ENCODE measurements at places on chromosomes 16 and 17. TPM values are rescaled to one million over a fixed set of nuclear protein-coding genes. Genes with fewer than 3 reads are reported as not detected.
A peak's percentile ranks its signal among the peaks of the same experiment; 100 is the strongest.

OSGIN1 gene
- total RNA-seq: 11.0 TPM

TMEM238L gene
- total RNA-seq: not detected

VTN gene
- total RNA-seq: 120 TPM

DDX42 gene
- total RNA-seq: 62.6 TPM

SEZ6 gene
- total RNA-seq: not detected

DNA sequence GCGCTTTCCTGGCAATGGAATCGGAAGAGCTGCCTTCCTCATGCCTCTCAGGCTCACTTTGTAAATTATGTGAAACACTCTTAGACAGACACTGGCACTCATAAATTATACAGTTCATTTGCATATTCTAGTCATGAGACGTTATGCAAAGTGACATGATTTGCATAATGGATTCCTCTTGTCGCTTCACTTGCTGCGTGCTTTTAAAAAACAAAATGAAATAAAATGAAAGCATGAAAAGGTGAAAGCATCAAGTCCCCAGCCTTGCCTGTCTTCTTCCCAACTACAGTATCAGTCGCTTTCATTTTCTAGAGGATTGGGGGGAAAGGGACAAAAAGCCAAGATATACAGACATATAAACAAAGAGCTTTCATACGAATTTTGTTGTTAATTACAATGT, 252.8 kb upstream of the PMFBP1 start:
- no peak overlapping the region for H3K4me3 ChIP-seq
- H3K4me1 ChIP-seq: no peaks in the 10 kb centered on the region
- H3K27me3 ChIP-seq: no peaks in the 10 kb centered on the region
- H3K36me3 ChIP-seq: no peaks in the 10 kb centered on the region

- no peak for DNase-seq
- no peaks in the 10 kb centered on the region for H3K27me3 ChIP-seq
- no peak overlapping the region for H3K4me3 ChIP-seq
- H3K36me3 ChIP-seq: no peaks in the 10 kb centered on the region
- no peaks in the 10 kb centered on the region for H3K4me1 ChIP-seq
These were observed 13.4 kb downstream of the EMC6 start for GRCh38 chr17:3682033-3682432.

- H3K27me3 ChIP-seq: no peaks in the 10 kb centered on the region
- H3K4me1 ChIP-seq: no peaks in the 10 kb centered on the region
- no peak overlapping the region for H3K27ac ChIP-seq
These were observed 35.2 kb upstream of the ATP2C2 start for GRCh38 chr16:84332975-84333684.

GRCh38 chr16:66515596-66516508, 34.1 kb downstream of the TK2 start:
- H3K4me1 ChIP-seq: peaks cover 77% of the 10 kb centered on the region
- no peak overlapping the region for H3K4me3 ChIP-seq
- no peaks in the 10 kb centered on the region for H3K27me3 ChIP-seq
- no peak for DNase-seq
- H3K36me3 ChIP-seq: peaks cover 28% of the 10 kb centered on the region
- H3K27ac ChIP-seq: peak overlapping the region; percentile 99

GRCh38 chr16:5925850-5926249, 828.3 kb upstream of the EEF2KMT start:
- H3K27ac ChIP-seq: no peak overlapping the region
- peaks cover 6% of the 10 kb centered on the region for H3K27me3 ChIP-seq
- H3K36me3 ChIP-seq: no peaks in the 10 kb centered on the region
- no peak for DNase-seq

- no peaks in the 10 kb centered on the region for H3K27me3 ChIP-seq
- H3K27ac ChIP-seq: no peak overlapping the region
- DNase-seq: no peak
- H3K4me1 ChIP-seq: peaks cover 9% of the 10 kb centered on the region
- H3K36me3 ChIP-seq: peaks cover 91% of the 10 kb centered on the region
These were observed 28.9 kb downstream of the ZDHHC7 start for GRCh38 chr16:84982434-84982833.

DNA sequence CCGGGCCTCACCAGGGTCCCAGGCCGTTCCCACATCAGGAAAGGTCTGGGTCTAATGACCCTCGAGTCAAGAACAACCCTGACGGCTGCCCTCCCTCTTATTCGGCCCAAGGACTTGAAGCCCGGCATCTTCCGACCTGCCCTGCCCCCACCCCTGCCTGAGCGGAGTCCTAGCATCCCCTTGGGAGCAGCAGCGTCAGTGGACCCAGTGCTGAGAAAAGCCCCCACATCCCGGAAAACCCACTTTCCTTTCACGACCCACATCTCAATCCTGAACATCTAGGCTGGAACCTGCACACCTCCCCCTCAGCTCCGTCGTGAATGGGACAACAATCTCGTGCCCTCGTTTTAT, 769 bp downstream of the TMEM88 start:
- H3K27me3 ChIP-seq: no peaks in the 10 kb centered on the region
- H3K27ac ChIP-seq: peak overlapping the region; percentile 89
- peak overlapping the region; percentile 58 for H3K4me3 ChIP-seq
- H3K4me1 ChIP-seq: peaks cover 52% of the 10 kb centered on the region
- peaks cover 42% of the 10 kb centered on the region for H3K36me3 ChIP-seq
- DNase-seq: peak; percentile 55

GRCh38 chr17:35895636-35896587, 15.8 kb upstream of the CCL5 start:
- H3K27me3 ChIP-seq: peaks cover 5% of the 10 kb centered on the region
- no peak overlapping the region for H3K27ac ChIP-seq
- H3K4me3 ChIP-seq: no peak overlapping the region
- no peaks in the 10 kb centered on the region for H3K36me3 ChIP-seq
- no peak for DNase-seq

DNA sequence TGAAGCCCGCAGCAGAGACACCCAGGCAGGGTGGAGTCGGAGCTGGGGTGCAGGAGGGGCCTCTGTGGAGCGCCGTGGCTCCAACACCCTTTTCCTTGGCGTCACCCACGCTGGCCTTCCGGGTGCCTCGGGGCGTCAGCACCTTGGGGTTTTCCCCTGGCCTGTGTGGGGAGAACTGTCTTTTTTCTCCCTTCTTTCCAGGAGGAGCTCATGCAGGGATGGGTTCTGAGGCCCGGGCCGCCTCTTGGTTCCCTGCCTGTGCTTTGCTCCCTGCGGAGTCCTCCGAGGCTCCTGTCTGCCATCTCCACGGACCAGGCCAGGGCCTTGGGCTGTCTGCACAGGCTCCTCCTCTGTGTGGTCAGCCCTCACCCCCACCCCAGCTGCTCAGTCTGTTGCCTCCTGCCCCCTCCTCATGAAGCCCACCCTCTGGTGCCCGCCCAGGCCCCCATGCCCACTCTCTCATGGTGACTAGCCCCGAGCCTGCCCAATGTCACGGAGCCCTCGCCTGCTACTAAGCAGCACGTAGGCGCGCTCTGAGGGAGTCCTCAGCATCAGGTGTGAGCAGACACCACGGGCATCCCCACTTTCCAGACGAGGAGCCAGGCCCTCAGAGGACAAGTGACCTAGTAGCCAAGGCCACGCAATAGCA, 5.0 kb downstream of the KATNB1 start:
- peaks cover 10% of the 10 kb centered on the region for H3K4me1 ChIP-seq
- H3K36me3 ChIP-seq: no peaks in the 10 kb centered on the region
- peak; percentile 5 for DNase-seq
- H3K27ac ChIP-seq: no peak overlapping the region

DNA sequence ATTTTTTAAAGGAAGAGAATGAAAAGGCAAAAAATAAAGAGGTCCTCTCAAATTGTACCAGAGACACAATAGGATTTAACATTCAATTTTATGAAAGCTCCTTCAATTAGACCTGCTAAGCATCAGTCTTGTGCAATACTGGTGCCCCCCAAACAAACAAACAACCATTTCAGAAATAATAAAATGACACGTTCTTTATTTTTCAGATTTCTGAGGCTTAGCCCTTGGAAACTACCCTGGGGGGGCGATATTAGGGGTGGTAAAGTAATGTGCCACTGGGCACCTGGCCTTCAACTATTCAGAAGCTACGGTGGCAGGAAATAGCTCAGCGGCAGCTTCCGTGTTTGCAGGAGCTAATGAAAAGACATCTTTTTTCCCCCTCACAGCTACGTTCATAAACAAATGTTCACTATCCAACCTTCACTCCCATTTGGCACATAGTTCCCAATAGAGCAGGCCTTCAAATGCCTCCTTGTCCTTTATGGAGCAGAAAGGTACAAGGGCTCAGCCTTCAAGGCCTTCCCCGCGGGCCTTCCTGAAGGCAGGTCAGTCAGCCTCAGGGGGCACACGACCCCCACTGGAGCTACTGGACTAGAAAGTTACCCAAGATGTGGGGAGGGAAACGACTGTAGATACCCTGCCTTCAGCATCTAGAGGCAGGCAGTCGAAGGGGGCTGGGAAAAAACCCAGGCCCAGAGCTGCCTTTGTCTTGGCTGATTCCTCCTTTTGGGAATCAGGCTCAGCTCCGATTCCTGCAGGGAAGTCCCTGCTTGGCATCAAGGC, 44.1 kb downstream of the TBX4 start:
- no peak overlapping the region for H3K27ac ChIP-seq
- H3K36me3 ChIP-seq: no peaks in the 10 kb centered on the region
- no peak for DNase-seq
- H3K4me1 ChIP-seq: no peaks in the 10 kb centered on the region

- no peak for DNase-seq
- no peak overlapping the region for H3K4me3 ChIP-seq
- H3K4me1 ChIP-seq: peaks cover 8% of the 10 kb centered on the region
- H3K36me3 ChIP-seq: no peaks in the 10 kb centered on the region
These were observed 189.1 kb downstream of the CEP112 start for GRCh38 chr17:66002812-66003211.

- no peaks in the 10 kb centered on the region for H3K27me3 ChIP-seq
- H3K36me3 ChIP-seq: no peaks in the 10 kb centered on the region
These were observed 25.6 kb downstream of the ITGB3 start for GRCh38 chr17:47279062-47279801.

DNA sequence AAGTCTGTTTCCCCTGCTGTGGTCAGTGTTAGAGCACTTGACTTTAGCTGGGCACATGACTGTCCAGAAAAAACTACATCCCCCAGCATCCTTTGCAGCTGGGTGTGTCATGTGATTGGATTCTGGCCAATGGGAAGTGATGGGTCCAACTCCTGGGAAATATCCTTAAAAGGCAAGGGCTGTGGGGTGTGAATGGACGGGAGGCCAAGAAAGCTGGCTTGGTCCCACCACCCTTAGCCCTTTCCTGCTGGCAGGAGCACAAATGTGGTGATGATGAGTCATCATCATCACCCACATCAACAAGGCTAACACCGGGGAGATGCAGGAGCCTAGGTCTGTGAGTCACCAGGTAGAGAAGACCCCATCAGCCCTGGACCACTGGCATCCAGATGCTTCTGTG, 341.7 kb downstream of the C16orf95 start:
- no peak overlapping the region for H3K27ac ChIP-seq
- H3K4me1 ChIP-seq: no peaks in the 10 kb centered on the region
- no peaks in the 10 kb centered on the region for H3K27me3 ChIP-seq

GRCh38 chr16:31456988-31457360, 2.3 kb upstream of the ARMC5 start:
- no peak for DNase-seq
- peaks cover under 1% of the 10 kb centered on the region for H3K36me3 ChIP-seq
- no peaks in the 10 kb centered on the region for H3K27me3 ChIP-seq
- no peak overlapping the region for H3K27ac ChIP-seq
- H3K4me3 ChIP-seq: no peak overlapping the region
- peaks cover 17% of the 10 kb centered on the region for H3K4me1 ChIP-seq

DNA sequence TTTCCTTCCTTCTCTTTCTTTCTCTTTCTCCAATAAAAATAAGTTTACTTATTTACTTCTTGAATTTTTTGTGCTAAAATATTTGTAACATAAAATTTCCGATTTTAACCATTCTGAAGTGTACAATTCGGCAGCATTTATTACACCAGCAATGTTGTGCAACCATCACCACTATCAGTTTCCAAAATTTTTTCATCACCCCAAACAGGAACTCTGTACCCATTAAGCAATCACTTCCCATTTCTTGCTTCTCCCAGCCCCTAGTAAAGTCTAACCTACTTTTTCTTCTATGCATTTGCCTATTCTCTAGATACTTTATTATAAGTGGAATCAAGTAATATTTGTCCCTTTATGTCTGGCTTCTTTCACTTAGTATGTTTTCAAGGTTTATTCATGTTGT, 2.5 kb upstream of the HP start:
- H3K27ac ChIP-seq: no peak overlapping the region
- H3K36me3 ChIP-seq: no peaks in the 10 kb centered on the region
- H3K4me1 ChIP-seq: no peaks in the 10 kb centered on the region
- no peak overlapping the region for H3K4me3 ChIP-seq
- no peak for DNase-seq

DNA sequence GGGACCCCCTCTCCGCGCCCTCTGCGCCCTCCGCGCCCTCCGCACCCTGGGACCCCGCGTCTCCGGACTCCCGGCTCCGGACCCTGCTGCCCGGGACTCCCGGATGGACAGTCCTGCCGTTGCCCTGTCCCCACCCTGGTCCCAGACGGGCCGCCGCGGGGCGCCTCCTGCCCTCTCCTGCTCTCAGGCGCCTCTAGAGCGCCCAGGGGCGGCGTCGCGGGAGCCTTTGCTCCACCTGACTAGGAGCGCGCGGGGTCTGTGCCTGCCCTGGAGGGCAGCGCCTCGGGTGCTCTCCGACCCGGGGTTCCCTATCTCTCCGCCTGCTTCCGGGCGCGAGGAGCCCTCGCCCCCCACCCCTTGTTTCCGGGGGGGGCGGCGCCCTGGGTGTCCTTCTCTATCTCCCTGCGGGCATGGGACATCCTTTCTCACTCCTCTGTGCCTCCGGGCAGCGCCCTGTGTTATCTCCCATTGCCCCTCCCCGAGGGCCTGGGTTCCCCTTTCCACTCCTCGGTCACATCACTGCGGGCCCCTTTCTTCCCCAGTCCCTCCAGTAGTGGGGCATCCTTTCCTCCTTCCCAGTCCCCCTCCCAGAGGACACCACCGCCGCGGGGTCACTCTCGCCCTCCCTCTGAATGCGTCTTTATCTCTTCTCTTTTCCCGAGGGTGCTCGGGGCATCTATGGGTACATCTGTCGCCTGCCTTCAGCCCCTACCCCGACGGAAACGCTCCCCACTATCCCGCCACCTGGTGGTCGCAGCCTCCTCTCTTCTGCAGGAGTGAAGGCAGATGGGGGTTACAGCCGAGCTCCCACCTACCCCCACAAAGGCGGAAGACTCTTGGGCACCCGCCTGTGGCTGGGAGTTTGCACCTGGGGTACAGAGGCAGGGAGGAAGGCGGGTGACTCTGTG, 875 bp downstream of the PRKCB start:
- H3K27ac ChIP-seq: no peak overlapping the region
- no peaks in the 10 kb centered on the region for H3K36me3 ChIP-seq
- H3K27me3 ChIP-seq: peaks cover 21% of the 10 kb centered on the region
- no peaks in the 10 kb centered on the region for H3K4me1 ChIP-seq
- peak overlapping the region; percentile 54 for H3K4me3 ChIP-seq
- DNase-seq: no peak

DNA sequence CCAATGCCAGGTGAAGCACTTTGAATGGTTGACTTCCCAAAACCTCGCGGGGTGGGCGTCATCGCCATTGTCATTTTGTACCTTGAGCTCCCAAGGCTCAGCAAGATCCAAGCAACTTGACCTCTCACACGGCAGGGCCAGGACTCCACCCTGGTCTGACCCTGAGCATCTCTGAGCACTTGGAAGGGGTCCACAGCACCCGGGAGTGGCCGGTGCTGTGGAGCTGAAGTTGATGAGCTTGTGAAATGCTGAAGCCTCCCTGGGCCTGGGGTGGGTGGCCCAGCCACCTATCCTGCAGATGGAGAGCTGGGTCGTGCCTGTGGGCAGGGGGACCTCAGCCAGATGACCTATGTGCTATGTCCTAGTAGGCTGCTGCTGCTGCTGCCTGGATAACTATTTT, 283.3 kb upstream of the FOXF1 start:
- no peaks in the 10 kb centered on the region for H3K36me3 ChIP-seq
- no peak for DNase-seq
- no peak overlapping the region for H3K27ac ChIP-seq
- peaks cover 6% of the 10 kb centered on the region for H3K27me3 ChIP-seq
